ENCODE measurements at places on chromosomes 11 and 22.

DNA sequence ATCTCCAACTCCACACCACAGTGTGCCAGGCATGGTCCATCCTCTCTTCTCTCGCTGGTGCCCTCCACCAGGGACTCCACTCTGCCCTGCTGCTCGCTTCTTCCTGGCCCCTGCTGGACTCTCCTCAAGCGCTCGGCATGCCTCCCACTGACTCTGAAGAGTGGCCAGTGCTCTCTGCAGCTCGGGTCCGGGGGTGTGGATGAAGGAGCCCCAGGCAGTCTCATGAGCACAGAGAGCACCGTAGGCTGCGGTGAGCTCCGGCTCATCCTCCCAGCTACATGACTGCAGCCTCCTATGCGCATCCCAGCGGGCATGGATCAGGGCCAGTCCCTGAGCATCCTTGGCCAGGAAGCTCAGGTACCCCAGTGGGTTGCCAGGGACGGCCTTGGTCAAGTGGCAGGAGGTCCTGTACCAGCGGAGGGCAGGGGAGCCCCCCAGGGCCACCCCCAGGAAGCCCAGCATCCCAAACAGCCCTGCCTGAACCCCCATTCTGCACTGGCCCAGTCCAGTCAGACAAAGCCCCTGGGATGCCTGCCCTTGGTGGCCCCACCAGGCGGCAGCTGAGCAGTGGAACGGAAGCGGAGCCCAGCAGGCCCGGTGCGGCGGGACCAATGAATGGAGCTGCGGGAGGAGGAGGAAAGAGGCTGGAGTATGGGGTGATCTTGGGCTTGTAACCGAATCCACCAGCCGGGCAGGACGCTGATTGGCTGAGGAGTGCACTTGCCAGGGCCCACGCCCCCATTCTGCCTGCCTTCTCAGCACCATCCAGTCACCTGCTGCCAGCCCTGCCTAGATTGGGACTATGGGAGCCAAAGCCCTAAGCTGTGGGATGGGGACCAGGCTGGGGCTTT lies at the start of gene PLA2G3:
PLA2G3 (minus strand) TSS at position 643 of the 851 bp plus-strand sequence; CDS start at position 489, 154 bp downstream.
- no peak for DNase-seq

GRCh38 chr11:15835788-15836411 lies 520.4 kb downstream of the SOX6 start:
- DNase-seq, result no peak

- no peak for DNase-seq
These were observed 197.6 kb upstream of the SYN3 start for GRCh38 chr22:33255791-33256190.

DNA sequence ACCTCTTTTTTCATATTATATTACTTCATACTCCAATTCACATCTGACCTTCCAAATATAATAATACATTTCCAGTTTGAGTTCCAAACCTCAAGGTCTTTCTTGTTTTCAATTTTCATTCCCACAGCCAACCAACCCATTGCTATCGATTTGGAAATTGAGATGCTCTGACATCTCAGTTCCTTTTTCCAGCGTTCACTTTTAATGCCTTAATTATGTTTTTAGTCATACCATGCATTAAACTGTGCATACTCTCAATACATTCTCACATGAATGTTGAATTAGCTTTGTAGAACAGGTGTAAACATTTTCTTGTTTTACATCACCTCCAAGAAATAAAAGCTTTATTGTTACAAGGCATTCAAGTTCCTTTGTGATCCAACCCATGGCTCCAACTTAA lies 294.2 kb upstream of the ANO3 start:
- no peak for DNase-seq

- DNase-seq, result no peak
These were observed 5.5 kb downstream of the OR56A1 start for GRCh38 chr11:6025056-6025455.

- DNase-seq, result no peak
These were observed 91.2 kb downstream of the UBASH3B start for GRCh38 chr11:122746611-122747244.

Measured in GM12891 (cell line).